ENCODE measurements at places on chromosomes 2 and 18.

DNA sequence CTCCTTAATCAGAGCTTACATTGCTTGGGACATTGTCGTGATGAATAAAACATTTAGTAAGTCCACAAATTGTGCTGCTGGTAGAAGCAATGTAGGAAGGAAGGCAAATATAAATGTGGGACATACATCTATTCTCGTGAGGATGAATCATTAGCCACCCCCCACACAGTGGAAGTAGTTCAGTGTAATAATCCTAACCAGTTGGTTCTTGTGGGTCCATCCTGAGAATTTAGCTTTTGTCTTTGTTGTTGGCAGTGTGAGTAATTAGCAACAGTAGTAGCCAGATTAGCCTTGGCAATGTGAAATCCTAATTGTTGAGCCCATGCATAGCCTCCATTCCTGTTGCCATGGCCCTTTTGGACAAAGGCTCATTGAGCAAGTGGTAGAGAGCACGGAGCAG, 532.1 kb downstream of the FBXO15 start:
- no peak for DNase-seq

GRCh38 chr2:173401716-173402326, 47.1 kb downstream of the CDCA7 start:
- no peak for DNase-seq

DNA sequence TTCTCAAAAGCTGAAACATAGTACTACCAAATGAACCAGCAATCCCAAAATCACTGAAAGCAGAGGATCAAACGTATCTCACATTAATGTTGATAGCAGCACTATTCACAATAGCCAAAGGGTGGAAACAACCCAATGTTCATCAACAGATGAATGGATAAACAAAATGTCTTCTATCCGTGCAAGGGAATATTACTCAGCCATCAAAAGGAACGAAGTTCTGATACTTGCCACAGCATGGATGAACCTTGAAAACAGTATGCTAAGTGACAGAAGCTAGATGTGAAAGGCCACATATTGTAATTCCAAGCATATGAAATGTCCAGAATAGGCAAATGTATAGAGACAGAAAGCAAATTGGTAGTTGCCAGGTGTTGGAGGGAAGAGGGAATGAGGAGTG, 57.0 kb upstream of the CHMP1B start:
- DNase-seq, result no peak

- no peak for DNase-seq
Measured at GRCh38 chr18:67109535-67109934, 407.0 kb downstream of the DSEL start.

DNA sequence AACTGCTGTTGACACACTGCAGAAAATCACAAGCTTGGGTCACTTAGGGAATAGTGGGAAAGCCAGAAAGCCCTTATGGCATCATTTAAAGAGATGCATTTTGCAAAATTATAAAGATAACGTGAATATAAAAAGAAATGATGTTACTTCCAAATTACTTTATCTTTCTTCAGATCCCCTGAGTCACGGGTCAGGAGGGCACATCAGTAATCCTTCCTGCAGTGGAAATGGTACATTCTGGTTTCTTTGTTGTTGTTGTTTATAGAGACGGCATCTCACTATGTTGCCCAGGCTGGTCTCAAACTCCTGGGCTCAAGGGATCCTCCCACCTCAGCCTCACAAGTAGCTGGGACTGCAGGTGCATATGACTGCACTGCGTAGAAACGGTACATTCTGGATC, 9.8 kb upstream of the EPG5 start:
- DNase-seq, result no peak

DNA sequence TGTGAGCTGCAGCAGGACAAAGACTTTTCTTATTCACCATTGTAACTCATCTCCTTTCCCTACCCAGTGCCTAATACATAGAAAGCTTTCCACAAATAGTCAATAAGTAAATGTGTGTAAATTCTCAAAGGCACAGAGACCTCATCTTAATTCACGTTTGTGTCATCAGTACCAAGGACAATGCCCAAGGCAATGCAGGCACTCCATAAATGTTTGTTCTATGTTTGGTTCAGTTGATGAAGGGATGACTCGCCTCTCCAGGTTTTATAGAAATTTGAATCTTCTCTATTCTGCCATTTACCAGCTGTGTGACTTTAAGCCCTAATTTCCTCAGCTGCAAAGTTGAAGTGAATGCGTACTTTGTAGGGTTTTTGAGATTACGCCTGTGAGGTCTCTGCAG, 2.1 kb upstream of the MOGAT1 start:
- DNase-seq, result no peak

GRCh38 chr2:144468823-144469595, 50.9 kb downstream of the ZEB2 start:
- DNase-seq, result no peak

DNA sequence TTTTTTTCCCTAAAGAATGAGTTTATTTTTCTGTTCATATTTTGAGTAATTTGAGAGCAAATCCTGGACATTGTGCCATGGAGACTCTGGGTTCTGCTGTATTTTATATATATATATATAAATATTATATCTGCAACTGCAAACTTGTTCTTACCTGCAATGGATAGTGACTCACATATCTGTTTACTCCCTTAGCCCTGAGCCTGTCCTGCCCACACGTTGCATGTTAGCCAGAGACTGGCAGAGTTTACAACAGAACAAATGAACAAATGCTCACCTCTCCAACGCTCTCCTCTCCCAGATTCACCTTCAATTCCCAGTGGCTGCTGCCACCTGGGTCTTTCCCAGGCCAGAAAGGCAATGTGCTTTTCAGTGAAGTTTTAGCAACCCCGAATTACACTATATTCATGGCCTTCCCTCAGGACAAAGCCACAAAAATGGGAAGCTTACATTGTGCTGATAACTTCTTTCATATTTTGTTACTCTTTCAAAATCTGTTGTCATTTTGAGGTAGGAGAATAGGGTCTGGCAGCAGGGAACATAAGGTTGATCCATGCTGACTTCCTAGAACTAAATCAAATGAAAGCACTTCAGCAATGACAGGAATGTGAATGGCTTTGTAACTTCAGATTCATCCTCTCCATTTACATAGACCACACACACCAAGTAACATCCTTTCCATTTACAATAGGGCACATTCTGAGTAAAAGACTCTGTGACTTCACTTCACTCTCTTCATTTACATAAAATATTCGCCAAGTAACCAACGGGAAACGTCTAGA, 105.4 kb upstream of the FAM110C start:
- no peak for DNase-seq

DNA sequence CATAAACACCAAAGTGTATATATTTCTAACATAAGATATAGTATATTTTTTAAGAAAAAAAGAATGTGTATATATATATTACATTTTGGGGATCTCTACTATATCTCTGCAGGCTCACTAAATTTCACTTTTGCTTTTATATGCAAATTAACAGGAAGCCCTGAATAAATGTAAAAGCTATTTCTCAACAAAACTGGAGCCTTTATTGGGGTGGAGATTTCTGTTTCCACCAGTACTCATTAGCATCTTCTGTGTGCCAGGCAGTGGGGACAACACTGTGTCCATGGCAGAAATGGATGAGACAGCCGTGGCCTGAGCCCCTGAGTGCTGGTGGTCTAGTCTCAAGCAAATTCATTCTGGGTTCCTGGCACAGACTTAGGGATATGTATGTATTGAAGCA, 41.3 kb downstream of the C18orf63 start:
- no peak for DNase-seq

GRCh38 chr2:224938651-224939182, 103.6 kb downstream of the DOCK10 start:
- no peak for DNase-seq
